ENCODE measurements at places on chromosomes 12 and 14.

GRCh38 chr12:103852498-103852997 is 11.5 kb upstream of the NT5DC3 start:
- DNase-seq = no peak

GRCh38 chr12:76644950-76645349 is 85.4 kb upstream of the OSBPL8 start:
- DNase-seq = no peak

GRCh38 chr14:23951590-23952201 is 1.9 kb upstream of the DHRS4 start:
- peak; percentile 18 for DNase-seq

- no peak for DNase-seq
These were observed 9.9 kb upstream of the KANSL2 start for GRCh38 chr12:48691826-48692487.

GRCh38 chr12:130104571-130105106 is 57.6 kb upstream of the FZD10 start:
- DNase-seq = no peak

DNA sequence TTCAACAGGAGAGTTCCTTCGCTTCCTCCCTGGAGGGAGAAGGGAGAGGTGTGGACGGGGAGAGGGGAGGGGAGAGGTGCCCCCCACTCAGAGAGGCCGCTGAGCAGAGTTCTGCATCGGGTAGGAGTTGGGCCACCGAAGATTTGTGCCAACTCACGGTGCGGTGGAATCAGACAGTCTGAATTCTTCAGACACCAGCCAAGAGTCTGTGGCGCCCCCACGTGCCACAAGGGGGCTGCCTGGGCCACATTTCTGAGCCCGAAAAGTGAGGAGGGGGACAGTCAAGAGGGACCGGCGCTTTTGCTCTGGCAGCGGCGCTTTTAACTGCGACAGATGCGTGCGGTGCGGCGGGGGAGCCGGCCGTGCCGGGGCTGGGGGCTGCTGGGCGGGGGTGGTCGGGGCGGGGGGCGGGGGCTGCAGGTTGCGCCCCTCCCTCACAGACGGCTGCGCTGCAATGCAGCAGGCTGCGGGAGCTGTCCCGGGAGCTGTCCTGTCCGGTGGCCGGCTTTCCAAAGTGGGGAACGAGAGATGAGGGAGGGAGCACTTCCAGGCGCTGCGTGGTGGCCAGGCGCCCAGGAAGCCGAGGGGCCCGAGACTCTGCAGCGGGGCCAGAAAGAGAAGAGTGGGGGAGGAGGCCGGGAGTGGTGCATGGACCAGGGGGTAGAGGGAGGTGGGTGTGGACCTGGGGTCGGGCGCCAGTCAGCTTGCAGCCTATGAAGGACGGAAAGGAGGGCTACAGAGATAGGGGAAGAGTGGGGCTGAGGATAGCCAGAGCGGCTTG is 975 bp upstream of the RTL1 start:
- no peak for DNase-seq

GRCh38 chr12:24603371-24603770 is 345.5 kb downstream of the BCAT1 start:
- DNase-seq = no peak

- DNase-seq = peak; percentile 89
These were observed 1.6 kb downstream of the CTDSP2 start for GRCh38 chr12:57844709-57845477.

DNA sequence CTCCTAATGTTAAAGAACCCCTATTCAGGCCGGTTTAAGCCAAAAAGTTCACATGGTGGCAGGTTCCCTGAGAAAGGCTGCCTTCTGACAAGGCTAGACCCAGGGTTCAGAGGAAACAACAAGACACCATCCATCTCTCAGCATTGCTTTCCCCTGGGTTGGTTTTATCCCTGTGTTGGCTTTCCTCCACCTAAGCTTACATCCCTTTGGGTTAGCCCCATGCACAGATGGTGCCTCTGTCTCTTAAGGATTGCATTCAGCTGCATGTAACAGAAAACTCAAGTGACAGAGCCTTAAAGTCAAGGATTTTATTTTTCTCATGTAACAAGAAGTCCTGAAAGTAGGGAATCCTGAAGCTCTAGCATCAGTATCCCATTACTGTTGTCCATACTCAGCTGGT is 42.8 kb upstream of the RIN3 start:
- no peak for DNase-seq

DNA sequence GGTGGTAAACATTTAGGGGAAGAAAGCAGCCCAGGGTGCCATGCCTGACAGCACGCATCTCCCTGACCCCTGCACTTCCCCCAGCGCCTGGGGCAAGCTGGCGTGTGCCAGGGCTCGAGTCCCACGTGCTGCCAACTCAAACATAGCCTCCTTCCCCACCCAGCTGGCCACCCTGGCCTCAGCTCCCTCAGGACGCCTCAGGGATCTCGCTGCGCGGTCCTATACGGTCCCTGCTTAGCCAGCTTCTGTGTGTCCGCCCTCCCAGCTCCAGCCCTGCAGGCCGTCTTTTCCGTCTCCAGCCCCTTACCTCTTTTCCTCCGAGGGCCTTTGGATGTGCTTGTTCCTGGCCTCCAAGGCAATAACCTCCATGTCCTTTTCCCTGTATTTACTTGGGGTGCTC is 71.0 kb downstream of the TESC start:
- no peak for DNase-seq

GRCh38 chr12:24379861-24380521 is 430.5 kb upstream of the SOX5 start:
- no peak for DNase-seq

GRCh38 chr14:69703047-69704039 is 63.6 kb upstream of the SRSF5 start:
- no peak for DNase-seq

DNA sequence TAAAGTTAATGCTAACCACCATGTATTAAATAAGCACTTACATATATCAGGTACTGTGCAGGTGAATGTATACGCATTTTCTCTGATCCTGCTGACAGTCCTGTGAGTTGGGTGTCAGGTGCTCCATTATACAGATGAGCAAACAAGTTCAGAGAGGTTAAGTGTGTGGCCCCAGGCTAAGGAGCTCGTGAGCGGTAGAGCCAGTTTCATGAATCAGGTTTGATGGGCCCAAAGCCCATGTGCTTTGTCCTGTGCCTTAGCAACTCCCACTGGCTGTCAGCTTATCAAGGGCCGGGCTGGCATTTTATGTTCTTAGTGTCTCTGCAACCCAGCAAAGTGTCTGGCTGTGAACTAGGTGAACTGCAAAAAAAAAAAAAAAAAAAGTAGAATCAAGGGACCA is 701.2 kb upstream of the TBX3 start:
- DNase-seq = no peak

GRCh38 chr14:38078393-38078792 is 129.3 kb upstream of the SSTR1 start:
- DNase-seq = no peak

DNA sequence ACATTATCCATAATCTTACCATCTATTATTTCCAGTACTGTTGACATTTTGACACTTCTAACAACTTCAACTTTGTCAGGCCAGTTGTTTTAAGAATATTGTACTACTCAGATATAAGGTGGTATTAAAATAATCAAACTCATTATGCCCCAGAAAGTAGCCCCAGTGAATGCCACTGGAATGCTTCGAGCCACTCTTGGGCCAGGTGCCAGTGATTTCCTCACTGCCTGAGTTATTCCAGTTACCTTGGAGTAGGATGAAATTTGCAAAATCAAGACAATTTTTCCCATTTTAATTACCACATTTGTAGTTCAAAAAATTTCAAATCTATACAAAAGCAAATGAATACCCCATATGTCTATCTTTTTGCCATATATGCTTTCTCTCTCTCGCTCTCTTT is 9.2 kb downstream of the CIPC start:
- DNase-seq = peak; percentile 16

GRCh38 chr14:56720703-56721460 is 89.4 kb downstream of the OTX2 start:
- no peak for DNase-seq

DNA sequence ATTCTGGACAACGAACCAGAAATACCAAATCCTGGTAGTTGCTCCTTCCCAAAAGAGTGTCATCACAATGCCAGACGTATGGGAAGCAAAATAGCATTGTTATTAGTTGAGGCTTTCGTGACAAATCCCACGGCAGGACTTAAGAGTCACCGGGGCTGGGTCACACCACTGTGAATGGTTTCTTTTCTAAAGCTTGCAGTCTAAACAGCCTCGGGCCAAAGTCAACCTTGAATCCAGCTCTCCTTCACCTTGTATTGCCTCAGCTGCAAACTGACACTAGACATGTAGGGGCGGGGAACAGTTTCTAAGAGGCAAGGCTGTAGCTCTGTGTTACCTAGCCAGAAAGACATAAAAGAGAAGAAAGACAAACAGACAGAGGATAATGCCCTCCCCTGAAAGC is 734.8 kb downstream of the MED13L start:
- no peak for DNase-seq

DNA sequence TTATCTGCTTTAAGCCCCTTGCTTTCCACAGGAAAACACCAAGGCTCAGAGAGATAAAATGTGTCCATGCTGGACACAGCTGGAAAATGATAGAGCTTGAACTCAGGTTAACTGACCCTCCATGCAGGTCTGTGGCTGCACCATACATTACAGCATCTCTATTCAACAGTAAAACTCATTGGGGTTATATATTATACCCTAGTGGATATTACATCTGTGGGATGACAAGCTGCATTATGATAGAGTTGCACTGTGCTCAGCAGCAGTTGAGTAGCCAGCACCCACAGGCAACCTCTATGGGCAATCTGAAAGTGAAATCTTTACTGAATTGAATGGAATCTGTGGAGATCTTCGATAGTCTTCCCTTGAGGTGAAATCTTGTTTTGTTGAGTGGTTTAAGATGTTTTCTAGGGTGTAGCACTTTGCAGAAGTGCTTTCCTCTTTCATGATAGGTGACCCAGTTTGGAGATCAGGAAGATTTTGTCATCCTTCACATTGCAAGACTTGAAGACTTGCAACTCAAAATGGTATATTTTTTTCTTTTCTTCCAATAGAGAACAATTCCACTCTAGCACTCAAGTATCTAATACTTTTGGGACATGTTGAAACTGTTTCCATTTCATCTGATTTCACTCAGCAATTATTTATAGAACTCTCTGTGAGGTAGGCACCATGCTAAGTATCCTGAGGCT is 389.2 kb downstream of the RAD51B start:
- DNase-seq = peak; percentile 39

DNA sequence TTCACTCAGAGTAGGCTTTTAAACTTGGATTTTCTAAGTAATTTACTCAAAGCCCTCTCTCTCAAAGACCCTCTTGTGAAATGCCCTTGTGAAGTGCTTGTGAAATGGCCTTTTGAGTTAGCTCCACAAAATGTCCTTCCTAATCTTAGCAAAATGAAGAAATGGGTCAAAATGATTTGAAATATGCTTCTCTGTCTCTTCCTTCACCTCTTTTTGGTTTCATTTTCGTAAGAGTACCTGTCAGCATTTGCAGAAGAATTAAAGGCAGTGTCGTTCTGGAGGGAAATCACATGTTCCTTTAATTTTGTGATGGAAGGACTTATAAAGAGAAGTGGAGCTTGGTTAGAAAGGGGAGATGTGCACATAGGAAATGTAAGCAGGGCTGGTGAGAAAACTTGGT is 93.7 kb downstream of the HMGA2 start:
- no peak for DNase-seq

- no peak for DNase-seq
These were observed 483.3 kb downstream of the ZFP36L1 start for GRCh38 chr14:68309616-68310015.

DNA sequence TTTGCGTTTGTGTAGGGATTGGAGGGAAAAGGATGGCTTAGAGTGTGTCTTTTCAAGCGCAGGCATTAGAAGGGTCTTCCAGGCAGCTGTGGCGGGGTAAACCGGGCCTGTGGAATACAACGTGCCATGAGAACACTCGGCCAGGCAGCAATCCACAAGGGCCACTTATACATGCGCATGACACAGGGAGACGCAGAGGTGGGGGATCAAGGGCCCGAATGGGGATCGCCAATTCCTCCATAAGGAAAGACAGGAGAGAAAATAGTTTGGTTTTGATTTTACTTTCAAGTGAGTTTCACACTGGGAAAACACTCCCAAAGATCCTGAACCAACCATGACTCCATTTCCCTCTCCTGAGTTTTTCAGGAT is 71.6 kb downstream of the SPRING1 start:
- DNase-seq = no peak

- peak; percentile 60 for DNase-seq
These were observed 145.1 kb downstream of the ACSS3 start for GRCh38 chr12:81222846-81223592.

GRCh38 chr12:93616584-93617101 is 44.2 kb downstream of the SOCS2 start:
- DNase-seq = no peak

Data from adipocyte (in vitro differentiated cells).